ENCODE measurements at places on chromosomes 3 and 15.

- DNase-seq: no peak
Measured at GRCh38 chr15:93278006-93278405, 189.0 kb upstream of the RGMA start.

- no peak for DNase-seq
Measured at GRCh38 chr15:33822479-33822878, 145.8 kb upstream of the CHRM5 start.

DNA sequence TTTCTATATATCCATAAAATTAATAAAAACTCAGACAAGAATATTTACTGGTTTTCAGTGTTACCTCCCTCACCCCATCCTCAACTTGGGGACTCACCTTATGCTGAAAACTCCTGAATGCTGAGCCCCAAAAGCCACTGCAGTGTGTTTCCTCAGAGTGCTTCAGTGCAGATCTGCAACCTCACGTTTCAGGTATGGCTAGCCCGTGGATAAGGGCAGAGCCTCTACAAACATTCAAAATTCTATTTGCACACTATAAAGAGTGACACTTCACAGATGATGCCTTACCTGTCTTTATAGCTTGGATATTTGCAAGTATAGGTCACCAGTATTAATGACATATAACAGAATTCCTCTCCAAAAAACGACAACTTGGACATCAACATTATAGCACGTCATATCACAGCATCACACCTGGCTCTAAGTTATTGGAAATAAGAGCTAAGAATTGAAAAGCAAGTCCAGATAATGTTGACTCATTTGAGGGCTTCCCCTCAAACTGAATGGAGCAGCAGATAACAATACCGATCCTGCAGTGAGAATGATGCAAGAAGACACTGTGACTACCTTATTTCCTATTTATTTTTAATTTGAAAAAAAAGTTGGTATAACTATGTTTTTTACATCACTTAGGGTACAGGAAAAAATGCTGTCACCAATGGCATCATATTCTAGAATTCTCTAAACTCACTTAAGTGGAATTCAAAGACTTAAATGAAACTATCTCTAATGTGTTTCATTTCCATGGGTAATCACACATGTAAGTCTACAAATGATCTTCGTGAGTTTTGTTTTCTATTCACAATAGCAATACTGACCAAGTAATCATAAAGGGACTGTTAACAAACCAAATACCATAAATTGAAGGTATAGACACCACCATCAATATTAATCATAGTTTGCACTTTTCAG, 40.7 kb upstream of the RSL24D1 start:
- DNase-seq: no peak

DNA sequence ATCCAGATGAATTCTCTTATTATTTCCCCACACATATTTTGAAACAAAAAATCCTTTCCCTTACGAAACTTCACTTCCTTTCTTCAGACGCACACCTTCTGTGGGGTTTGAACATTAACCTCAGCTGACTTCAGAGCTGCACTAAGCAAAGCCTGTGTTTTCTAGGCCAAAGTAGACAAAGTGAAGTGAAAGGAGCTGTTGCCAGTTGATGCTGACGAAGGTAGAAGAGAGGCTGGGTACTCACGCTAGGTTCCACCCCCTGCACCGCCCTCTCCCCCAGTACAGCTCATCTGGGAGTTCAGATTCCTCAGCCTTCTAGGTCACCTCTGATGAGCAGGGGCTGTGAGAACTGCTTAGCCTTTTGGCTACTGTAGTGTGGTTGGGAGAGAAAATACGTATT, 24.1 kb downstream of the DUT start:
- DNase-seq: no peak

GRCh38 chr15:77038312-77039216, 32.3 kb downstream of the TSPAN3 start:
- DNase-seq: no peak

DNA sequence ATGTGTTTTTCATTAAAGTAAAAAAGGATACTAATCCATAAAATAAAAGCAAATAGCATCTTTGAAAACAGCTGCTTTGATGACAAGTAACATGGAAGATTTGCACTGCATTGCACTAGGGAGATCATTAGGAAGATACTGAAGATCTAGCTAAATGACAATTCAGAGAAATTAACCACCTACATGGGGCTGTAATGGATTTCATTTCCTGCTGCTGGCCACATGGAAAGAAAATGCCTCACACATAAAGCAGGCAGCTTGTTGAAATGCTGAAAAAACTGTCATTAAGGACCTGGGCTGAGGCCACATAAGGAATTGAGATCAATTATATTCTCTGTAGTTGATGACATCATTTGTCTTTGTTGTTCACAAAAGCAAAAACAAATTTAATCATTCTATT, 94.1 kb downstream of the PYDC2 start:
- no peak for DNase-seq

DNA sequence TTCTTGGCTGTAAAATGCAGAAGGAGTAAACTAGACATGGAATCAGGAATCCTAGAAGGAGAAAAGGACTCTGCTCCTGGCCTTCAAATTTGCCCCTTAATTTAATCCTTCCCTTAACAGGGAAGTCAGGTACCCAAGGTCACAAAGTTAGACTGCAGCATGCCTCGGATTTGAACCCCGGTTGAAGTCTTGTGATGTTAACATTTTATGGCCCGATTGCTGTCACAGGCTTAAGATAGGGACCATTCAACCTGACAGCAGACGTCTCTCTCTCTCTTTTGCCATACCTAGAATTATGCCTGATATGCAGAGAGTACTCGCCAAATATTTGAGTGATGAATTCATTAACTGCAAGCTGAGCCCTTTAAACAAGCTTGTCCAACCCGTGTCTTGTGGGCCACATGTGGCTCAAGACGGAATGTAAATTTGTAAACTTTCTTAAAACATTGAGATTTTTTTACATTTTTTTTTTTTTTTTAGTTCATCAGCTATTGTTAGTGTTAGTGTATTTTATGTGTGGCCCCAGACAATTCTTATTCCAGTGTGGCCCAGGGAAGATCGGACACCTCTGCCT, 217.2 kb downstream of the THSD4 start:
- no peak for DNase-seq

DNA sequence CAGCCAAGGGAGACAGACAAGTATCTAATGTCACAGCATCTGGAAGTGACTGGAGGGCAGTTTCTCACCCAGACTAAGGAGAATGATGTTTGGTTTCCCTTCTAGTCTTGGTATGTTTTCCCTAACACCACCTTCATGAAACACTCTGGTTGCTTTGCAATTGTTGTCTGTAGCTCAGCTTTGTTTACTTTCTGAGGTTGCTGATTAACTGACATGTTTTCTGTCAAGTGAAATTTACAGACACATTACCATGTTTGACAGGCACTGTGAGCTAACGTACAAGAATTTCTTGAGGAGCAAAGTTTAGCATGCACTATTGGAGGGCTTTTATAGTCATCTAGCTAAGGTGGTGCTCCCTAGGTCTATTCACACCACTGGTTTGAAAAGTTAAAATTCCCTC, 131.6 kb upstream of the NECTIN3 start:
- no peak for DNase-seq

DNA sequence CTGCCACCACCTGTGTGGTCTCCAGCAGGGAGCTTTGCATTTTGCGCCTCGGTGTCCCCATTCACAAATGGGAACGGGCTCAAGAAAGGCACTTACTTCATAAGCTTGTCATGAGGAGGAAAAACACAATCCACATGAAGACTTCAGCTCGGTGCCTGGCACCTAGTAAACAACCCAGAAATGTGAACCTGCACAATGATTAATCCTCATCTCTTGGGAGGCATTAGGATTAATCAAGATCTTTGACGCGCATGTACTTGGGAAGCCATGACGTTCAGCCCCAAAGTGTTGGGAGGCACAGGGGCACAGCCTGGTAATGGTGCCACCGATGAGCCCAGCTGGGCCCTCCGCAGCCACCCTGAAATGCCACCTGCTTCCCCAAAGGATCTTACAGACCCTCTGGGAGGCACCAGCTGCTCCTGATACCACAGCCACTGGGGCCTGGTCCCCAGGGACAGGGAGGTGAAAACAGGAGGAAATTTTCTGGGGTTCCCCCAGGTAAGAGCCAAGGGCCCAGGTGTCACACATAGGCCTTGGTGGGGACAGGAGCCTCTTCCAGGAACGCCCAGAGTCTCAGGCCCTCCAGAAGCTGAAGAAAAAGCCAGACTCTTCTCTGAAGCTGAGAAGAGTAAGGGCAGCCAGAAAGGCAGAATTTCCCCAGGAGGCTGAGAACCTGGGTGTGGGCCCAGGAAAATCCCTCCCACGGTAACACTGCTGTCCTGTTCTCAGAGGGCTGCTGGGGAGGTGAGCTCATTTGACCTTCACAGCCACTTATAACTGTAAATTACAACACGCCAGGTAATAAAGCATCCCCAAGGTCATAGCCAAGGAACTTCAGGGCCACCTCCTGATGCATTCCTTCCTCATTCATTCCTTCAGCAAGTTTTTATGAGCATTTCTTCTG, 507.5 kb downstream of the SHQ1 start:
- DNase-seq: no peak

DNA sequence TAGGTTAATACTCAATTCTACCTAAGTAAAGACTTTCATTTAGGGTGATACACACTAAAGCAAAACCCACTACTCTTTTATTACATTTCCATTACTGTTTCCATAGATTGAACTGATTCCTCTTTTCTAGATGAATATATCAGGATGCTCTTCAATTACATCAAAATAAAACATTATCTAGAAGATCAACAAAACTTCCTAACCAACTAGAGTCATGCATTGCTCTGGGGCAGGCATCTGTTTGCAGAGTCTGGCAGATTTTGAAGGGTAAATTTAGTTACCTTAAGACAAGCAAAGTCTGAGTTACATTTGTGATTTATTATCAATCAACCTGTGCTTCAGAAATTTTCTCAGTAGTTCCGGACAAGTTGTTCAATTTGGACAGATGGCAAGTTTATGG, 117.1 kb downstream of the NEK11 start:
- DNase-seq: no peak

DNA sequence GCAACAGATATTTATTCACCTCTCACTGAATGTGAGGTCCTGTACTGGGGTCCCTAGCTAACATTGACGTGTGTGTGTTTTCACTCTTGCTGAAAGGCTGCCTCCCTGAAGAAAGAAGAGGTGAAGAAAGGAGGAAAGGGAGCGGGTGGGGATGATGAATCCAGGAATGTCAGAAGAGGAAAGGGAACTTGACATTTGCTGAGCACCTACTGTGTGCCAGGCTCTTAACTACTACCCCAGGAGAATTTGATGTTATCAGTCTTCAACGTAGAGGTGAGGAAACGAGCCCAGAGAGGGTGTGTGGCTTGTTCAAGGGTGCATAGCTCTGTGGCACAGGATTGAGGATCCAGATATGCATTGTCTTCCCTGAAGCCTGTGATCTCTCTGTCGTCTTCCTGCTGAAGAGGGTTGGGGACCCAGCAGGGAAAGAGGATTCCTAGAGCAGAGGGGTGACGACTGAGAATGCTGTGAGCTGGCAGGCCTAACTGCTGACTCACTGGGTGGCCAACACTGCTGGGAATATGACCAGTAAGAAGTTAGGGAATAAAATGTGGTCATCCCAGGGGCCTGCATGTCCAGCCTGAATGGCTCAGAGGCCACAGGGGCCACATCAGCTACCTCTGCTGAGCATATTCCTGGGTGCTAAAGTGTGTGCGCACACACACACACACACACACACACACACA, 6.6 kb upstream of the ATP2B2 start:
- DNase-seq: peak; percentile 11

- DNase-seq: no peak
Measured at GRCh38 chr15:99966815-99967214, 233.6 kb upstream of the LYSMD4 start.

DNA sequence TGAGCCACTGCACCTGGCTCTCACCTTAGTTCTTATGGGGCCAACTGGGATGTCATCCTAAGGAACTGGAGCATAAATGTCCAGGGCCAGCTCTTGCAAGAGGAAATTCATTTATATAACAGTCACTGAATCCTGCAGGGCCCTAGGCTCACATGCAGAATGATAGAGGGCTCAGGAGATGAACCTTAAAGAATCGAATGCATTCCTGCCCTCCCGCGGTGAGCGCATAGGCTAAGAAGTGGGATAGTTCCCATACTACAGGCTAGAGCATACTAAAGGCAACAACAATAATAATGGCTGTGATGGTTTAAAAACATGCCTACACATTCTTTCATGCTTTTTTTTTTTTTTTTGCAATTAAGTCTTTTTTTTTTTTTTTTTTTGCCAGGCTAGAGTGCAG, 17.1 kb upstream of the CSRNP1 start:
- DNase-seq: no peak

DNA sequence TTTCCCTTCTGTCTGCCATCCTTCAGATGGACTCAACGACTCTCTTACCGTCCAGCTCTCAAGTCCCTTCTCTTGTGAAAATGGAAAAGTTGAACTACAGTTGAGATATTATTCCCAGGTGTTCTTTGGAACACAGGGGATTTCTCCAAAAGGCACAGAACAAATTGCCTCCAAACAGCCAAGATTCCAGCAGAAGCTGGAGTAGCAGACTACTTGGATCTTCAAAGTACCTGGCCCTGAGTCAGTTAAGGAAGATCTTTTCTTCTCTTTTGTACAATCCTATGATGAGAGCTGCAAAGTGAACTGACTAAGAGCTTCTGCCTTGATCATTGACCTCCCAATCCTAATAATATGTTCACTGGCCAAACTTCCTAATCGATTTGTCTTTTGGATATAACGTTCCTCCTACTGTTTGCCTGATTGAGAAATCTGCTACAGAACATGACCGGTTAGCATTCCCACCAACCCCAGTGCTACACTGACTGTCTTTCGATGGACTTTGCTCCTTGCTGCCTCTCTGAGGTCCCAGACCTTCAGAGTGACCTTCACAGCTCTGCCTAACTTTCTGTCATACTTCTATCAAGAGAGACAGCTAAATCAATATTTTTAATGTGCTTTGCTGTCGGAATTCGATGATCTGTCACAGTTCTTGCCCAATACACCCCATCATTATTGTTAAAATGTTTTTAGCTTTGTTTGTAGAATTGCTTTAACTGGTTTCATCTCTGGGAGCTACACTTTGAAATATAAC, 21.9 kb downstream of the PAQR9 start:
- no peak for DNase-seq

DNA sequence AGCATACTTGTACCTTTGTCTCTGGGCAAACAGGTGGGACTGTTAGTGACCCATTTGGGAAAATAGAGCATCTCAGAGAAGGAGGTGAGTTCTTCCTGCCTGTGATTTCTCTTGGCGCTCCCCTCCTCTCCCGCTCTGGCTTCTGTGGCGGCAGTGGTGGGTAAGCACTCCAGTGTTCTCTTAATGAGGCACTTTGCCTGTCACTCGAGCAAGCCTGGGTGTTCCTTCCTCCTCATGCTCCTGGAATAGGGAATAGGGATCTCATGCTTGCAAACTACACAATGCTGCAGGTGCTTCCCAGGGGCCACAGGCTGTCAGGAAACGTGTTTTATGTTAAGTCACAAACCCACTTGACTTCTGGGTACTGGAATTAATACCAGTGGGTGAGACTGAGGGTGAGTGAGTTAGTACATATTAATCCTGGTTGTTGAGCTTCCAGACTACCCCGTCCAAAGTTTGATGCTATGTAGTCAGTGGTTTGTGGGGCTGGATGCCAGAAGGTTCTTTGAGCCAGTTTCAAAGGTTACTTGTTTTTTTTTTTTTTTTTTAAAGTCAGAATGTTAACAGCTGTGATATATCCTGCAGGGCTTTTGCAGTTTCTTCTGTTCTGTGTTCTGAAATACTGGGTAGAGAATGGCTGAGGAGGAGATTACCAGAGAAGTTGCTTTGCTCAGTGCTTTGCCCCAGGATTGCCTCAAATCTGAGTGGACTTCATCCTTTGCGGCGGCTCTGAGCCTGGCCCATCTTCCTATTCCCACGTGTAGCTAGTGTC, 30.5 kb downstream of the EDEM1 start:
- no peak for DNase-seq

GRCh38 chr3:108380128-108380795, 83.9 kb downstream of the HHLA2 start:
- no peak for DNase-seq

Measured in fibroblast of skin of left quadriceps (primary cell).